ENCODE measurements at places on chromosomes 2 and 18. TPM values are rescaled to one million over a fixed set of nuclear protein-coding genes. Genes with fewer than 3 reads are reported as not detected.

NT5DC4 gene
- total RNA-seq, result not detected

LRRTM1 gene
- total RNA-seq, result not detected

DNA sequence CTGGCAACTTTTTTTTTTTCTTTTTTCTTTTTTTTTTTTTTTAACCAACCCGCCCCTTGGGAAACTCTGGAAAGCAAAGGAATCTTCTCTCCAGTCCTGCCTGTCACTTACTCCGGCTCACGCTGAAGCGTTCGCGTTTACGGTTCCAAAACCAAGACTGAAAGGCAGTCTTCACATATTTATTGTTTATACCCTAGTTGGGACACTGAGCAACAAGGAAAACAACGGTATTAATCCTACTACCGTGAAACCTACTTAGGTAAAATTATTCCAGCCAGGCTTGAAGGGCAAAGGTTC, 125.4 kb downstream of the OSBPL1A start:
- H3K4me1 ChIP-seq, result peaks cover 20% of the 10 kb centered on the region
- peak overlapping the region; percentile 92 for H3K27ac ChIP-seq
- H3K27me3 ChIP-seq, result no peaks in the 10 kb centered on the region

DNA sequence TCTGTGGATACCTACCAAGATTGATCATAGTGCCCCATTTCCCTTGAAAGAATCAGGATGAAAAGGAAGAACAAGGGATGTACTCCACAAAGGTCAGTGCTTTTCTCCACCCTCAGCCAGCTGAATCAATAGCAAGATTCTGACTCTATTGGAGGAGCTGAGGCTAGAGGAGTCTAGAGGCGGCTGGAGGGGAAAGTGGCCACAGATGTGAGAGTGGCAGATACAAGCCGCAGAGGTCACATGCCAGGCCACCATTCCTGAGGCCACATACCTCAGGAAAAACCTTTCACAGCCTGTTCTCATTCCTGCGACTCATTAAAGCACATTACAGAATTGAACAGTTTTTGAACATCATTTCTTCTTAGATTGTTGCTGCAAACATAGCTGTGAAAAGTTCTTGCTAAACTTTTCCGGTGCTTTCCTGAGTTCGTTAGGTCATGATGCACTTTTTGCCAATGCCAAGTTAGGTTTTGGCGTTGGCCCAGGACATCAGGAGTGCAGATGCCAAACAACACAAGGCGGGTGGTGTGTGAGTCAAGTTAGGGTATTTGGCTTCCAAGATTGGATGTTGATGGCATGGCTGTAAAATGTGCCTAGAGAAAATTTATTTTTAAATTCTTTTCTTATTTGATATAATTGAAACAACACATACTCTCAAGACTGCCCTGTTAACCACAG, 160.7 kb upstream of the SP5 start:
- no peaks in the 10 kb centered on the region for H3K4me1 ChIP-seq
- H3K27ac ChIP-seq, result no peak overlapping the region
- DNase-seq, result no peak
- no peak overlapping the region for H3K4me3 ChIP-seq
- H3K36me3 ChIP-seq, result no peaks in the 10 kb centered on the region

GRCh38 chr2:121360566-121361300, 75.7 kb upstream of the TFCP2L1 start:
- H3K27ac ChIP-seq, result no peak overlapping the region
- no peak overlapping the region for H3K4me3 ChIP-seq
- no peaks in the 10 kb centered on the region for H3K27me3 ChIP-seq
- H3K4me1 ChIP-seq, result peaks cover 21% of the 10 kb centered on the region
- no peaks in the 10 kb centered on the region for H3K36me3 ChIP-seq
- peak; percentile 65 for DNase-seq

DNA sequence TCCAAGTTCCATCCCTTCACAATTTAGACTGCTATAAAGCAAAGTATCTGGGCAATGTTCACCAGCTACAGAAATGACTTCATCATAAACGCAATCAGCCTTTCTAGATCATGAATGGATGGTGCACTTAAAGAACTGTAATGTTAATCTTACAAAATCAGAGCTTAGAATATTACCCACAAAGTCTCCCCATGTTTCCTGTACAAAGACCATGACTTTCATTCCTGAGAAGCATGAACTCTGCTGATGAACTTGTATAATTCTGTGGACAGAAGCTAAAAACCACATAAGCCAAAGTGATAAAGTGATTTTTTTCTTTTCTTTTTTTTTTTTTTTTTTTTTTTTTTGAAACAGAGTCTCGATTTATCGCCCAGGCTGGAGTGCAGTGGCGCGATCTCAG, 53.3 kb downstream of the C1D start:
- no peak for DNase-seq
- H3K27ac ChIP-seq, result no peak overlapping the region
- H3K36me3 ChIP-seq, result no peaks in the 10 kb centered on the region
- no peaks in the 10 kb centered on the region for H3K27me3 ChIP-seq
- H3K4me3 ChIP-seq, result no peak overlapping the region

GRCh38 chr2:133561045-133561852, 7.0 kb downstream of the NCKAP5 start:
- H3K27me3 ChIP-seq, result no peaks in the 10 kb centered on the region
- H3K27ac ChIP-seq, result no peak overlapping the region
- no peak for DNase-seq
- no peaks in the 10 kb centered on the region for H3K36me3 ChIP-seq
- H3K4me1 ChIP-seq, result no peaks in the 10 kb centered on the region
- H3K4me3 ChIP-seq, result no peak overlapping the region

- H3K27ac ChIP-seq, result no peak overlapping the region
- DNase-seq, result no peak
- H3K27me3 ChIP-seq, result no peaks in the 10 kb centered on the region
- H3K4me3 ChIP-seq, result no peak overlapping the region
- H3K36me3 ChIP-seq, result no peaks in the 10 kb centered on the region
Observed at GRCh38 chr2:127818241-127818640, 7.3 kb upstream of the WDR33 start.

DNA sequence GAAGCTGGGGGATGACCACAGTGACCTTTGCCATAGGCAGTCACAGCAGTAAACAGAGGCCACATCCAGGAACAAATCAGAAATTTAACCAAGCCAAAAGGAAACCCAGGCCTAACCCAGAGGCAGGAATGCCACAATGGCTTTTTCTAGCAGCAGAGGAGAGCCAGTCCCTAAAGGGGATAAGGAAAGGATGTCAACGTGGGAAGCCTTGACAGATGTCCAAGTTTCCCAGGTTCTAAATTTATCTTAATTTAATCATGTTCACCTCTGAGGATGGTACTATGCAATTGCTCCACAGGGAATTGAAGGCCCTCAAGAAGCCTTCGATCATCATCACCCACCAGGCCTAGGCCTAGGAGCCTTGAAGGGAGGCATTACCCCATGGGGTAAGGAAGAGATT, 374.7 kb downstream of the TNS1 start:
- H3K4me1 ChIP-seq, result no peaks in the 10 kb centered on the region
- no peak for DNase-seq
- no peaks in the 10 kb centered on the region for H3K36me3 ChIP-seq
- H3K4me3 ChIP-seq, result no peak overlapping the region
- no peak overlapping the region for H3K27ac ChIP-seq

- no peaks in the 10 kb centered on the region for H3K36me3 ChIP-seq
- 0 out of 2 replicates have a peak, but pooled peaks cover 2% of the 10 kb centered on the region for H3K27me3 ChIP-seq
- H3K27ac ChIP-seq, result no peak overlapping the region
- H3K4me1 ChIP-seq, result peaks cover 2% of the 10 kb centered on the region
Observed at GRCh38 chr18:39845631-39846030, 2109.4 kb upstream of the PIK3C3 start.

DNA sequence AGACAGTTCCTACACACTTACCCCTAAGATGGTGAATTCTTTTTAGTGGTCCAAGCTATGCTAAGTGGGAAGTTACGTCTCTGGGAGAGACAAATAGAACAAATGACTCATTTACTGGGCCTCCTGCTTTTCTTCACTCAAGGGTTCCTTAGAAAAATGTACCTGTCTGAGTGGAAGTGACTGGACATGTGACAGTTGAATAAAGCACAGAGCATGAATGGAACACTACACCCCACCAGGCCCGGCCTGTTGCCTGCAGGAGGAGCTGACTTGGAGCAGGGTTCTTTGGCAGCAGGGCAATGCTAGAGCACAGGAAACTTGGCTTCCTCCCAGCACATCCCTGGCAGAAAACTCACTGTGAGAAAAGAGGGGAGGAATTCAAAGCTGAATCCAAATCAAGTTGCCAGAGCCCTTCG, 451.0 kb upstream of the SETBP1 start:
- H3K27ac ChIP-seq, result no peak overlapping the region
- no peaks in the 10 kb centered on the region for H3K36me3 ChIP-seq
- no peak for DNase-seq
- H3K4me3 ChIP-seq, result no peak overlapping the region
- H3K27me3 ChIP-seq, result no peaks in the 10 kb centered on the region
- H3K4me1 ChIP-seq, result no peaks in the 10 kb centered on the region

DNA sequence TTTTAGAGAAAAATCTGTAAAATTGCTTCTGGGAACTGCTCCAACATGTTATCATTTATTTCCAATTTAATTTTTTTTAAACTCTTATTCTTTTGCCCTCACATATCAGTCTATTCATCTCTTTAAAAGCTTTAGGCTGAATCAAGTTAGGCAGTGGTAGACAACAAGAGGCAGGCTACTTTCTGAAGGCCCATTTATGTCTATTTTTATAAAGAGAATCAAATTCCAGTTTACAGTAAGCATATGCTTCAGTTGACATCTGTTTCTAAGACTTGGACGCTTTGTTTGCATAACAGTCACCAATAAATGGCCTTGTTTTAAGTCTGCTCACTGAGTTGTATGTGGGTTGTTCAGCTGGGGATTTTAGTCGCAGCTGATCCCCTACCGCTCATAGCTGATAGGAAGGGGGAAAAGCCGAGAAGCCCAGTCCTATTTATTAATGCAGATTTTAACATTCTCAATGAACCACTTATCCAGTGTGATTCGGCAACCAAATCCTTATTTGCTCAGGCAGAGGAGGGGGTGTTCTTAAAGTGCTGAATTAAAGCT, 260.4 kb upstream of the SIX3 start:
- H3K36me3 ChIP-seq, result no peaks in the 10 kb centered on the region
- no peaks in the 10 kb centered on the region for H3K27me3 ChIP-seq
- H3K4me3 ChIP-seq, result no peak overlapping the region

GRCh38 chr2:227479865-227480475, 8.0 kb downstream of the AGFG1 start:
- no peak overlapping the region for H3K4me3 ChIP-seq
- no peaks in the 10 kb centered on the region for H3K27me3 ChIP-seq
- H3K4me1 ChIP-seq, result peaks cover 26% of the 10 kb centered on the region
- H3K27ac ChIP-seq, result no peak overlapping the region
- H3K36me3 ChIP-seq, result no peaks in the 10 kb centered on the region

- no peaks in the 10 kb centered on the region for H3K36me3 ChIP-seq
- DNase-seq, result no peak
- H3K4me1 ChIP-seq, result 0 out of 2 replicates have a peak, but pooled peaks cover 4% of the 10 kb centered on the region
- no peaks in the 10 kb centered on the region for H3K27me3 ChIP-seq
Observed at GRCh38 chr2:218962859-218963492, 3.5 kb downstream of the CDK5R2 start.

GRCh38 chr18:67007085-67007484, 403.2 kb upstream of the CDH19 start:
- H3K4me3 ChIP-seq, result no peak overlapping the region
- H3K27me3 ChIP-seq, result no peaks in the 10 kb centered on the region
- DNase-seq, result no peak
- H3K36me3 ChIP-seq, result no peaks in the 10 kb centered on the region

DNA sequence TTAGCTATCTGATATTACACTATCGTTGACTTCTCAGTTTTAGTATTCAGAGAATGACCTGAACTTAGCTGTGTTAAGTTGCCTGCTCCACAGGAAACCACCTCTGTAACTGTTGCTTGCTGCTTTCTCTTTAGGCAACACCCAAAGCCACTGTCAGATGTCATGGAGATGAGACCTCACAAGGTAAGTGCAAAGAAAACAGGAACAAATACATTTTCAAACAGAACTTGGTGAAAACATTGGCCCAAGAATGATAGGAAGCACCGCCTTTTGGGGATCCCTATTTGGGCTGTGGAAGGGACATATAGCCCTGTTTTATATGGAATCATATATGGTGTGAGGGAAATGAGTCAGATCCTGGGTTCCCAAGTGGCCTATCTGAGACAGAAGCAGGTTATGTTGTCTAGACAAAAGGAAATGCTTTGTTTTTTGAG, 143.4 kb downstream of the UBE2E3 start:
- H3K4me3 ChIP-seq, result no peak overlapping the region
- no peaks in the 10 kb centered on the region for H3K27me3 ChIP-seq
- no peak overlapping the region for H3K27ac ChIP-seq
- H3K36me3 ChIP-seq, result no peaks in the 10 kb centered on the region
- no peak for DNase-seq
- no peaks in the 10 kb centered on the region for H3K4me1 ChIP-seq

DNA sequence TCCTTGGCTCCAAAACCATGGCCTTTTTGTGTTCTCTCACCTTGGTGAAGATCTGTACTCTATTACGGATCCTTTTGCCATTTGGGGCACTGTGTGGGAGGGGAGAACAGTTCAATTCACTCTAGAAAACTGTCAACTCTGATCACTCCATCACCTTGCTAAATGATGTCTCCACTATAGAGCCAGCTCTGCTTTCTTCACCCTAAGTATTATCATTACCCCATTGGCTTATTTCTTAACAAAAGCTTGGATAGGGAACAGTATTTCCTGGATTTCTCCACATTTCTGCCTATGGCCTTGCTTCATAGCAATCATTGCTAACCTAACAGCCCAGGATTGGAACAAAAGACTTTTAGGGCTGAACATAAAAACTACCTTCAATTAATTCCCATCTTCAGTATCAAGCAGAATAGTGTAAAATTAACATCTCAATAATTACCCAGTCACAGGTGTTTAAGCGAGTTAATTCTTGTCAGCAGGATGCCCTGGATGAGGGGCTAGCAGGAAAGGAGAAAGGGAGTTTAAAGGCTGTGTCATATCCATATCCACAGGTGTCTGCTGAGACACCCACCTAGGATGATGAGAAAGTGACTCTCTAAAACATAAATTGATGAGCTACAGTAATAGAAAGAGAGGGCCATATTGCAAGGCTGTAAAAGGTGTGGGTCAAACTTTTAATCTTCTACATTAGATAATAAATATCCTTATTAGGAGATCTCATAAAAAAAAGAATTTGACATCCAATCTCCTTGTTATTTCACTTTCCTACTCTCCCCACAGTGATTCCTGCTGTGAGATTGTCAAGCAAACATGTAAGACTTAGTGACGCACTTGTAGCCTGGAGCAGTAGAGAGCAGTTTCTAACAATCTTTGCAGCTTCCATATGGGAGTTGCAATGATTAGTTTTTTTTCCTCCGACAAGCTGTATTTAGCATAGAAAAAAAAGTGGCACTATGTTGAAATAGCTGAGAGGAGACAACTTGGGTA, 589.5 kb upstream of the NXPH2 start:
- H3K36me3 ChIP-seq, result no peaks in the 10 kb centered on the region
- H3K27me3 ChIP-seq, result no peaks in the 10 kb centered on the region
- H3K4me1 ChIP-seq, result no peaks in the 10 kb centered on the region
- no peak overlapping the region for H3K4me3 ChIP-seq

DNA sequence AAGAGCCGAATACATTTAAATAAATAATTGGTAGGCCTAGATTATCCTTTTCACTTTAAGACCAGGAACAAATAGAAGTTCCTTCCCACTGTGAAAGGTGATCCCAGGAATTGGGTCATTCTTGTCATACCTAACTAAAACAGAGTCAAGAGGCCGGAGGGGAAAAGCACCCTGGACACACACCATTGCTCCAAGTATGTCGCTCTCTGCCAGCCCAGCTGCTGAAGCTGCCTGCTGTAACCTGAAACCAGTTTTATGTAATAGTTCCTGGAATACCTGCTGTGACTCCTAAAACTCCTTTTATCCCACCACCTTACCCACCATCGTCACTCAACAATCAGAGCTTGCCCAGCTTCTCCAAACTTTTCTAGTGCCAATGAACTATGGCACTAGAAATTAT, 217.1 kb downstream of the PTPRM start:
- no peaks in the 10 kb centered on the region for H3K36me3 ChIP-seq
- H3K27me3 ChIP-seq, result no peaks in the 10 kb centered on the region
- no peak overlapping the region for H3K27ac ChIP-seq
- no peak for DNase-seq

Measured in Panc1 (cell line).